ENCODE measurements at places on chromosomes 12 and 14.

GRCh38 chr12:91871751-91872150 is 273.9 kb downstream of the BTG1 start:
- no peak for DNase-seq

DNA sequence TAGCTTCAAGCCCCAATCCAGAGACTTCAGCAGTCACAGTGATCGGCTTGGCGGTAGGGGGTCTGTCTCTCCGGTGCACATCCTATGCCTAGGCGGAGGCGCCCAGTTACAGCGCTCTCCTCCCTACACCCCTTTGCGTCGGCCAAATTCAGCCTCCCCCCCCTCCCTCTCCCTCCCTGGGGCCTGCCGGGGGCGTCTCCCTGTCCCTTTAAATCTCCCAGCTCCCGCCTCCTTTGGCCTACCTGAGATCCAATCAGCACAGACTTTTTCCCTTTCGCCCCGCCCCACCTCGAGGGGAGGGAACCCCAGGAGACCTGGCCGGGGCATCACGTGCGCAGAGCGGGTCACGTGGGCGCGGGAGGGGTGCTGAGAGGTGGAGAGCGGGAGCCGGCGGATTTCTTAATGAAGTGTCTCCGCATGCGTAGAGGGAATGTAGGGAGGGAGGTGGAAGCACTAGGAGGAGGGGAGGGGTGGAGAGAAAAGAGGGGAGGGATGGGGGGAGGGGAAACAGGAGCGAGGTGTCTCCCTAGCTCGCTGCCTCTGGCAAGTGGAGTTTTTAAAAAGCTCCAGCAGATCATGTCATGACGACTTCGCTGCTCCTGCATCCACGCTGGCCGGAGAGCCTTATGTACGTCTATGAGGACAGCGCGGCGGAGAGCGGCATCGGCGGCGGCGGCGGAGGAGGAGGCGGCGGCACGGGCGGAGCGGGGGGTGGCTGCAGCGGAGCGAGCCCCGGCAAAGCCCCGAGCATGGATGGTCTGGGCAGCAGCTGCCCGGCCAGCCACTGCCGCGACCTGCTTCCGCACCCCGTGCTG is at the start of gene HOXC13:
TSS of gene HOXC13 (plus strand) at position 506 of the 815 bp plus-strand sequence. CDS start at position 582, 76 bp downstream.
- no peak for DNase-seq

DNA sequence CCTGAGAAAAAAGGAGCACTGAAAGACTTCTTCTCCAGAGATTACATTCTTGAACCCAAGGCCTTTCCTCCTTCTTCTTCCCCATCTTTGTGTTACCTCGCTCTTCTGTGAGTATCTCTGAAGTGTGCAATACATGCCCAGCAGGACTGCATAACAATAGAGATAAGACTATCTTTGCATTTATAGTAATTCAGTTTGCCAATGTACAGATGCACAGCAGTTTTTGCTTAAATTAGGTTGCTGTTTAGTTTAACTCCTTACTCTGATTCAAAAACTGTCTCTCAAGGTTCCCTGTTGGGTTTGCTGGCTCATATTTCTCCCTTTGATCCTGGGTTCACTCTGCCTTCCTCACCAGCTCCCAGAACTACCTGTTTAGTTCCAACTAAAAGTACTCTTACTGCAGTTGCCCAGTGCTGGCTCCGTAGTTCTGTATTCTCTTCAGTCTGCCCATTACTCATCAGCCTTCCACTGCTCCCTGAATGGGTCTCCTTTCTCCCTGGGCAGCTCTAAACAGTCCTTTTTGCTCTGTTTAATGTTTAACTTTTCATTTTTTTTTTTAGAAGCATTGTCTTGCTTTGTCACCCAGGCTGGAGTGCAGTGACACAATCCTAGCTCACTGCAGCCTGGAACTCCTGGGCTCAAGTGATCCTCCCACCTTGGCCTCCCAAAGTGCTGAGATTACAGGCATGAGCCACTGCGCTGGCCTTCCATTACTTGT is 180.6 kb upstream of the CAND1 start:
- DNase-seq = no peak

GRCh38 chr14:51884086-51884927 is 23.9 kb downstream of the GNG2 start:
- no peak for DNase-seq

DNA sequence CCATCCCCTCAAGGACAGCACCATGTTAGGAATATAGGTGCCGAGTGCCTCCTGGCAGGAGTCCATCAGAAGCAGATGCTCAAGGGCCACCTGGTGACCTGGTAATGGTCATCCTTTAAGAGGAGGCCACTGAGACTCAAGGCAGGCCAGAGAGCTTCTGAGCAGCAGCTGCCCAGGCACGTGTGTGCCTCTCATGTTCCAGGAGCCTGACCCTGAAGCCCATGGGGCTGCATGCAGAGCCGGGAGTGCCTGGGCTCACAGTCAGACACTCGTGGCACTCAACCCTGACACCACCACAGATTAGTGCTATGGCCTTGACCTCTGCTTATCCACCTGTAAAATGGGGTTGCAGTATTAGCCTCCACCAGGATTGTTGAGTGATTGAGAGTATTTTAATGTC is 45.6 kb downstream of the C14orf132 start:
- no peak for DNase-seq

- no peak for DNase-seq
Observed at GRCh38 chr12:112986291-112986800, 8.0 kb downstream of the OAS2 start.

DNA sequence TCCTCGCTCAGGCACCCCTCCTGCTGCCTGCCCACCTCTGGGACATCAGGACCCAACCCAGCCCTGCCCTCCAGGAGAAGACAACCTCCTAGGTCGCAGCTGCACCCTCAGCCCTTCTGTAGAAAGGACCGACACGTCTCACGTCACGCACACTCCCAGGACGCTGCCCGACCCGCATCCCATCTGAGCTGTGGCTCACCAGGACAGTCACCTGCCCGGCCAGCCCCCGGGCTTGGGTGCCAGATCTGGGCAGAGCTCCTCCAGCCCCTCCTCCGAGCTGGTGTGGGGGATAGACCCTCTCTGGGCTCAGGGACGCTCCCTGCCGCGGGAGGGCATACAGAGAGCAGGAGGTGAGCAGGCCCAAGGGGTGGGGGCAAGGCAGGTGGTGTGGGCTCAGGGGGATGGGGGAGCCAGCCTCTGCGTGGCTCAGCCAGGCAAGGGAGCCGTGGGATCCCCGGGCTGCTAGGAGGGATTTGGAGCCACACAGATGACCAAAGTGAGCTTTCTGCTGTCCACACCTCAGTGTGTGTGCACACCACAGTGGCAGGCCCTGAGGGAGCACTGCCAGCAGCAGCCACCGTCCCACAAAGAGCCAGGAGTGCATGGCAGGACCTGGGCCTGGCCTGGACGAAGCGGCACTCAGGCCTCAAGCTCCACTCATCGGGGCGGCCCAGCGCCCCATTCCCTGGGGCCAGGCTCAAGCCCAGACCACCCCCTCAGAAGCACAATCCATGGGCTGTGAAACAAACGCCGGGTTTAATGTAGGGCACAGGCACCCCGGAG is 13.6 kb downstream of the DEGS2 start:
- no peak for DNase-seq

GRCh38 chr12:106692896-106693820 is 81.3 kb upstream of the RIC8B start:
- DNase-seq = no peak

GRCh38 chr12:66269142-66269541 is 33.2 kb upstream of the HELB start:
- DNase-seq = no peak

DNA sequence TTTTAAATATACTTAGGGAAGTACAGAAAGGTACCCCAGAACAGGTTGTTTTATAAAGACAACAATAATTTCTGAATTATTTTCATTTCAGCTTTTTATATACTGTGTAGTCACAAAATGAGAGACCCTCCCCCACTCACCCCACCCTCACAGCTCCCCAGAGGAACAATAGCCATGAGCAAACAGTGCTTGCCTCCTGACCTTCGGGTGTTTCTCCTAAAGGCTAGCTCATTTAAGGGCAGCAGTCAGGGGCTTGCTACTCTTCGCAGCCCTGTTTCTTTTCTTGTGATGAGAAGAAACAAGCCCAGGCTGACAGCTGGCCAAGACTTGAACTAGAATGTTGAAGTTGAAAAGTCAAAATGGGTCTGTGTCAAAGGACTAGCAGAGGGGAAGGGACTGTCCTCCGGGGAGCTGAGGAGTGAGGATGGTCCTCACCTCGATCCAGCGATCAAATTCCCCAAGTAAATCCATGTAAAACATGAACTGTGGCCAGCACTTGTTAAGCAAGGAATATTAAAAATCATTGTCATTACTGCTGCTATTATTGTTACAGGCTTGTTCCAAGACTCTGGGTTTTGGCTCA is 133.8 kb upstream of the ARHGAP5 start:
- DNase-seq = no peak

DNA sequence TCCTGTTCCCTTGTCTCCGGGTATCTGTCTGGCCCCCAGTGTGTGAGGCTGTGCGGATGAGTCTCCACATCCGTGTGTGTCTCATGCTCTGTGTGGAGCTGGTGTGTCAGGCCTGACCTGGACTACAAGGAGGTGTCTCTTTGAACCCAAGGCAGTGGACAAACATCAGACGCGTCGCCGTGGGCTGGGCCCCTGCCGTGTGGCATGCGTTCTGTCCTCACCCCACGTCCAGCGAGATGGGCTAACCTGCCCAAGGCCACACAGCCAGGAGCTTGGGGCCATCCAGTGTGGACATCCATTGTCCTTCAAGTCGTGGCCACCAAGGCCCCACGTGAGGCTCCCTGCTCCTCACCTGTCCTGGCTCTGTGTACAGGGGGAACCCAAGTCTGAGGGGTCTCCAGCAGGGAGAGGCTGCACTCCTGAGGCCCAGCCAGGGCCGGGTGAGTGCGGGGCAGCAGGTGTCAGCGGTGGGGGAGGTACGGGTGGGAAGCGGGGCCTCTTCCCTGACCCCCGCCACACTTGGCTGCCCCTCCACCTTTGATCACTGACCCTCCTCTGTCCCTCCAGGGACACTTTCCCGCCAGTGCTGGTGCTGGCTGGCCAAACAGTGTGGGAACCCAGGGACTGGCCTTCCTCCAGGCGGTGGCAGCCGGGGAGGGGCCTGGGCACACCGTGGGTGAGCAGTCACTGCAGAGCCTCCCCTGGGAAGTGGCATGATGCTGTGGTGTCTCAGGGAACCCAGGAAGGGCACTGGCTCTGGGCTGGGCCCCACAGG is 48.5 kb downstream of the CYP46A1 start:
- DNase-seq = no peak

- DNase-seq = no peak
Observed at GRCh38 chr14:68714991-68715924, 77.6 kb downstream of the ZFP36L1 start.

- DNase-seq = peak; percentile 83
Observed at GRCh38 chr14:76918782-76919394, 92.7 kb downstream of the LRRC74A start.

- no peak for DNase-seq
Observed at GRCh38 chr12:131694116-131694838, 16.6 kb upstream of the SFSWAP start.

GRCh38 chr12:118391836-118392235 is 15.5 kb downstream of the SUDS3 start:
- DNase-seq = no peak

DNA sequence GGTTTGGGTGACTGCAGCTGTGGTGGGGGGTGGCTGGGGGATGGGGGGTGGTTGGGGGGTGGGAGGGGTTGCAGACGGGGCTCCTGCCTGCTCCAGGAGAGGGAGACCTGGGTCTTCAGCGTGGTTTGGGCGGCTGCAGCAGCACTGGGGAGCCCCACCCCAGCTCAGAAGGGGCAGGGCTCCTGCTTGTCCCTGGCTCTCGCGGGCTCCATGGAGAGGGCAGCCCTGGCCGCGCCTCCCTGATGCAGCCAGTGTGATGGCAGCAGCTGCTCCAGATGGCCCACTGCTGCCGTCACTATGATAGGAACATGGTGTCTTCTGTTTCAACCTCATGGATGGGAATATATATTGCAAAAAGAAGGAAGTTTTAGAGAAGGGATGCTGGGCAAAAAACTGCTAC is 22.9 kb downstream of the TRHDE start:
- no peak for DNase-seq

DNA sequence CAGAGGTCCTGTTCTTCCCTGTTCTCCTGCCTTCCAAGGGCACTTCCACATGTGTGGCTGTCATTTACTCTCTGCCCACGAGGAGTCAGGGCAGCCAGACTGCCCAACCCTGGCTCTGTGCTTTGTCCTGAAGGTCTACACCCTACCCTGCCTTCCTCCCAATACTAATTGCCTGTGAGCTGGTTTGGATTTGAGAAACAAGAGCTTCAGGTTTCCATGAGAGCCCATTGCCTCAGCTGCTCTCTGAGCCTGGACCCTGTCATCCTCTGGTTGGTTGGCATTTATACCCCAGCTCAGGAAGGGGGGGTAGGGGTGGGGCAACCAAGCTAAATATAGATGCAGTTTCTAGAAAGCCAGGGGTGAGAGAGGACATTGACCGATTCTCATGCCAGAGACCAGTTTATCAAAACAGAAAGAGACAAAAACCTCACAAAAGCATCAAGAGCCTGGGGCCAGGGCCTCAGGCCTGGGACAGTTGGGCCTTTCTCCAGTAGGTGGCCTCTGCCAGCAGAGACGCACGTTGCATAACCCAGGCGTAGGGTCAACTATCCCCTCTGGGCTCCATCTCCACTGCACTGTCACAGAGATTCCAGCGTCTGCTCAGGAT is 34.5 kb downstream of the VDR start:
- no peak for DNase-seq

DNA sequence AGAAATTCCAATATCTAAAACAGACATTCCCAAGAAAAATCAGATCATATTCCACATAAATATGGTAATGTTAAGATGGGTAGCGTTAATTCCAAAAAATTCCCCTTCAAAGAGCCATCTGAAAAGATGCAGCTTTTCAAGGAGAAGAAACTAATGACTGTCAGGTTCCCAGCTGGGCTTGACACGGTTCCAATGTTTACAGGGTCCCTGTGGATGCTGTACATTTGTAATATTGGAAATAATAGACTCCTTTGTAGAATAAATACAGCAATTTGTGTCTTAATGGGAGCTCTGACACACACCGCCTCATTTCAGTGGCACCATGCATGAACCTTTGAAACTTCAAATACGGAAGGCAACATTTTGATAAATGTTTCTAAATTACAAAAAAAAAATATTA is 140.6 kb downstream of the ITPR2 start:
- DNase-seq = no peak

GRCh38 chr14:28608851-28609828 is 157.4 kb upstream of the FOXG1 start:
- DNase-seq = no peak

DNA sequence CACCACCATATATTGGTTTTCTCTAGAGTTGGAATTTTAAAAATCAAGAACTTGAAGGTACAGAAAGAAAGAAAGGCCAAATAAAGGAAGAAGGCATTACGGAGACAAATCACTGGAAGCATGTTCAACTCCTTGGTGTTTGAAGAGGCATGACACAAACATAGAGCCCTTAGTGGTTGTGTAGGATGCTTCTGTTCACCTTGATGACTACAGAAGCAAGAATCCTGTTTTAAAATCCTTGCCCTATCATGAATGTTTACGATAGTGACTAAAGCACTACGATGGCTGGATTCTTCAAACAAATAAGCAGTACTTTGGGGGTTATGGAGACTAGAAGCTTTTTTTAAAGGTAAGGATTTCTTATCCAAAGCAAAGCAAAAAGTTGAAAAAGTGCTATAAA is 10.3 kb upstream of the ISM2 start:
- no peak for DNase-seq

DNA sequence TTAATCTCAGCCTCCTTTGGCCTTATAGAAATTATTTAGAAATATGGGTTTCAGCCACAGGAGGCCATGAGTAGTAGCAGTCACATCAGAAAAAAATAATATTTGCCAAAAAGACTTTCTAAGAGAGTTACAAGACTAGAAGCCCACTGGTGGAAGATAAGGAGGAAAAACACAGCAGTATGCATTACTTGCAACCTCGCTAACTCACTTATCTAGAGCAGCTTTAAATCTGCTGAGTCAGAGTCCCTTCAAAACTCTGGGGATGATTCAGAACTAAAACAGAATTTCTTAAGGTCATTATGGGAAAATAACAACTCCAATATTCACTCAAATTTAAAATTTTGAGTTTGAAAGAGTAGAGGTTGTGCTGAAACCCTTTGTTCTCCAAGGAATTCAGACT is 6.2 kb downstream of the OR4K17 start:
- no peak for DNase-seq

All from C1 segment of cervical spinal cord (tissue), 14 donors.